ENCODE measurements at places on chromosomes 1 and 21. TPM values are rescaled to one million over a fixed set of nuclear protein-coding genes. Genes with fewer than 3 reads are reported as not detected.

OBSCN gene
- 0.99 TPM for total RNA-seq

DNA sequence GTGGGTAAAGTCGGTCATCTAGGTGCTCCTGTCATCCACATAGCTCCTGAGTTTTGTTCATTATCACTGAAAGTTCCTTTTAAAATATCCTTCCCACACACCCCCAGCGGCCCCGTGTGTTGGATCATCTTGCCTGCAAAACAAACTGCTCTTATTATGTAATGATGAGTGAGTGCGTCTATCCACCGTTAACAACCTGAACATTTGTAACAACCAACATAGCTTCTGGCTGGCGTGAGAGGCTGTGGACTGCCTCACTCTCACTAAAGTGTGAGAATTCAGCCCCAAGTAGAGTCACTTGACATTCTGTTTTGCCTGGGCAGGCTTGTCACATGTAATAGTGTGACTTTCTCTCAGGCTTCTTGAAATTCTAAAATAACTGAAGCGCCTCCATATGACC lies 14.5 kb upstream of the KCNA2 start:
- no peak for DNase-seq

GRCh38 chr1:198201956-198202784 lies 45.4 kb downstream of the NEK7 start:
- DNase-seq, result no peak

CELSR2 gene
- total RNA-seq, result 1.3 TPM

AADACL4 gene
- total RNA-seq, result not detected

GRCh38 chr1:15949453-15950245 lies 26.3 kb downstream of the ZBTB17 start:
- DNase-seq, result peak; percentile 99

NUDT4B gene
- total RNA-seq, result not detected

SPATC1L gene
- total RNA-seq, result 11.3 TPM

GRCh38 chr1:47181095-47181954 lies 8.5 kb downstream of the PDZK1IP1 start:
- DNase-seq, result no peak

VWA1 gene
- total RNA-seq, result 0.22 TPM

GRCh38 chr1:25645637-25646400 lies 29.2 kb downstream of the MAN1C1 start:
- no peak for DNase-seq
